ENCODE measurements at places on chromosomes 5 and 9. TPM values are rescaled to one million over a fixed set of nuclear protein-coding genes. Genes with fewer than 3 reads are reported as not detected.

Gene COX7C
- 900 TPM for total RNA-seq

Gene CCL28
- not detected for total RNA-seq

Gene NFIB
- 11.3 TPM for total RNA-seq

Gene ZMYND19
- total RNA-seq = 26.8 TPM

Gene PCDHAC2
- 1.5 TPM for total RNA-seq

Gene HSPA4
- 190 TPM for total RNA-seq

Gene LHX3
- total RNA-seq = not detected
